ENCODE measurements at places on chromosomes 1 and 21.

- no peak for DNase-seq
These were observed 23.2 kb downstream of the LYST start for GRCh38 chr1:235843461-235843961.

DNA sequence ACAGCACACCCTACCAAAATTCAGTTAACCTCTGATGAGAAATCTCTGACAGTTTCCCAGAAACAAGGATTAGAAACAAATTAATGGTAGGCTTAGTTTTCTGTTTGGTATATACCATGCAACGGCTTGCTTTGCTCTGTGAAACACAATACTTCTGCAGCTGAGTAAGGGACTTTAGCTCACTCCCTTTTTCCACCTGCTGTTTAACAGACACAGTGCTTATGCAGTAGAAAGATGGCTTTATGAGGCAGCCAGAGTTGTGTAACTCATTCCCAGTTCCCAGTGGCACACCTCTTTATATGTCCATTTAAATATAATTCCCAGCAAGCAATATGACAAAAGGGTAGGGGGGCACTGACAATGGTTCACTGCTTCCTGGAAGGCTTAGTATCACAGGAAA, 124.0 kb downstream of the PIGK start:
- no peak for DNase-seq

GRCh38 chr1:9767964-9768668, 55.6 kb downstream of the CLSTN1 start:
- peak; percentile 19 for DNase-seq

DNA sequence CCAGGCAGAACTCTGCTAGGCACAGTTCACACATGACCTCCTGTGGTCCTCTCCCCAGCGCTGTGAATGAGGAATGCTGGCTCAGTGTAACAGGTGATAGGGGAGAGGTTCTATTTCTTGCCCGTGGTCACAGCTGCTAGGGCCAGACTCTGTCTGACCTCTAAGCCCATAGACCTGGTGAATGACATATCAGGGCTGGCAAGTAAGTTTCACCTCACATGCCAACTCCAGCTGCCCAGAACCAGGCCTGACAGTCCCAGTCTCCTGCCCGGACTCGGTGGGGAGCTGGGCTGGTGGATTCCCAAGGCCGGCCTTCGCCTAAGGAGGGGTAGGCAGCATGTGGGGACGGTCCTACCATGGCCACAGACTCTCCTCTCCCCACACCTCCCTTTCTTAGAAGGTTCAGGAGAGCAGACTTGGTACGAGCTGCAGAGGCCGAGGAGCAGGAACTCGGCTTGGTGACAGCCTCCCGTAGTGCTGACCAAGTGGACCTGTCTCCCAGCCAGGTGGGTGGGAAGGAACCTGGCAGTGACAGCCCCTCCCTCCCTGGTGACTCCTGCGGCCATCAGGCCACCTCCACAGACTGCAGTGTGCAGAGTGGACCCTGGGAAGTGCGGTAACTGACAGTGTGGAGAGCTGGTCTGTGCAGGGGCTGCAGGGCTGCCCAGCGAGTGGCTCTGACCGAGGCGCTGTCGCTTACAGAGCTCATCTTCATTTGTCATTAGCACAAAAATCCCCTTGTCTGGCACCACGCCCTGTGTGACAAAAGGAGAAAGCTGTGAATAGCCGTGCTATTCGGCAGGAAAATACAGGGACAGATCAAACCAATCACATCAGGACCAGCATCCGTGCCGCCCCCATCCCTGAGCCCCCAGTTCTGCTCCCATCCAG, 74.6 kb downstream of the SCCPDH start:
- no peak for DNase-seq

DNA sequence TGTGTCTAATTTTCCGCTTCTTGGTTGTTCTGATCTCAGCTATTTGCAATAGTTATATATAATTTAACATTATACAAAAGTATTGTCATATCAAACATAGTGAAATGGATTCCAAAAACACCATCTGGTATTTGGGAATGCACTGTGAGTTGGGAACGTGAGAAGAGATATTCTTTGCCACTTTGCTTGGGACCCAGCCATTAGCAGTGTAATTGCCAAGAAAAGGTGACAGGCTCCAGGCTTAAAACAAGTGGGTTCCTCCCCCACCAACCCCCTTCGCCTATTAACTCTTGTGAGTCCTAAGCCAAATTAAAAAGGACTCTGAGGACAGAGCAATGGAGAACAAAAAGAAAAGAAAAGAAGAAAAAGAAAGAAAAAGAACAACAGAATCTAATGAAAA, 186.7 kb upstream of the NFIA start:
- no peak for DNase-seq

DNA sequence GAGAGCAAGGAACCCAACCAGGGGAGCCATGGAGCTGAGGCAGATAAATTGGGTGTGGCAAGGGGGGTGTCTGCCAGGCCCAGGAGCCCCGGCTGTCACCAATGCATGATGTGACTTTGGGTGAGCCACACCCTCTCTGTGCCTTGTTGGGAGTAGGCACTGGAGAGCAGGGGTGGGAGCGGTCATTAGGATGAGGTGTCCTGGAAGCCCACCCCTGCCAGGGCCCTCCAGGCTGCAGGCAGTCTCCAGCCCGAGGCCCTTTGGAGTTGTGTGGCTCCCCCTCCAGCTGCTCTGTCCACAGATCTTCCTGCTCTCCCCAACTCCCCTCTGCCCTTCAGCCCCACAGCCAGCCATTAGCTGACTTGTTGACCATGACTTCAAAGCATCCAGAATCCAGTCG, 11.4 kb downstream of the MX2 start:
- DNase-seq, result no peak
